Stimulated activated CD4-positive, alpha-beta T cell treated with anti-CD3 and anti-CD28 coated beads, TNF-alpha, amount 100 ng/mL, for 1 hour (primary cell): ENCODE measurements at places on chromosomes 7 and 10.

DNA sequence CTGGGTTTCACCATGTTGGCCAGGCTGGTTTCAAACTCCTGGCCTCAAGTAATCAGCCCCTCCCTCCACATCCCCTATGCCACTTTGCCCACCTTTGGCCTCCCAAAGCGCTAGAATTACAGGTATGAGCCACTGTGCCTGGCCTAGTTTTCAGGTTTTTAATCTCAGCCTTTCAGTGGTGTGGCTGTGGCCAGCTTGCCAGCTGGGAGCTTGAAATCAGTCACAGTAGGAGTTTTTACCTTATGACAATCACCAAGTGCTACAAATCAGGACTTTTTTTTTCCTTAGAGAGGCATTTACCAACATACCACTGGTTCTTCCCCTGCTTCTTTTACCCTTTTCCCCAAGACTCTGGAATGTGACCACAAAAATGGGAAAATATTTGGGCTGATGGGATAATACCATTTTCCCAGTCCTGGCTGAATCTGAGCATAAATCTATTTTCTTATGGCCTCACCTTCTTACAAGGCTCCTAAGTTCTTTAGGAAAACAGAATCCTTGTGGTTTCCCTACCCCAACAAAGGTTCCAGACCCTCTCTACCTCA, 6.2 kb downstream of the STEAP4 start:
- no peak for DNase-seq

DNA sequence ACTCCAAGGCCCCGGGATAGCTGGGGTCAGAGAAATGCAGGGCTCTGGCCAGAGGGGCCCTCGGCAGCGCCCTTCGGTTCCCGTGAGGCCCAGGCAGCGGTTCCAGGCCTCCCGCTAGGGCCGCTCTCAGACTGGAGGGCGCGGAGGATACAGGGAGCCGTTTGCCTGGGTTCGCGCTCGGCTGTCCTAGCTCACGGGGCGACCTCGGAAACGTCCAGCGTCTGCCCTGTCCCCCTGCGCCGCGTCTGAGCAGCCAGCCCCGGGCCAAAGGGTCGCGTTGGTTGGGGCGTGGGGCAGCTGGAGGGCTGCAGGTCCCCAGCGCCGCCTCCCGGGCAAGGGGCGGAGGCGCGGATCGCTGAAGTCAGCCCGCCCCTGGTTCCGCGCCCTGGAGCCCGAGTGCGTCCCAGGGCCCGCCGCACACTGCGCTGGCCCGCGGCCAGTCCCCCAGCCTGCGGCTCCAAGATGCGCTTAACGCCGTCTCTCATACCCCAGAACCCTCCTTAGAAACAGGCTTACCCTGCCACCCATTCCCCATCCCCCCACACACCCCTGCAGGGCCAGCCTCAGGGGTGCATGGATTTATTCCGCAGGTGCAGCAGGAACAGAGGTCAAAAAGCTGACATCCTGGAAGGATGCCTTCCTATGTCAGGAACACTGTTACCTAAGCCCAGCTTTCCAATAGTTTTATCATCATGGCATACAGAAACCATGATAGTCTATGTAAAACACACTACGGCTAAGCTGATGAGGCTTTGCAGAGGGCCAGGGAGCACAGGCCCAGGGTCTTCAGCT, 22.1 kb upstream of the OPN4 start:
- no peak for DNase-seq

DNA sequence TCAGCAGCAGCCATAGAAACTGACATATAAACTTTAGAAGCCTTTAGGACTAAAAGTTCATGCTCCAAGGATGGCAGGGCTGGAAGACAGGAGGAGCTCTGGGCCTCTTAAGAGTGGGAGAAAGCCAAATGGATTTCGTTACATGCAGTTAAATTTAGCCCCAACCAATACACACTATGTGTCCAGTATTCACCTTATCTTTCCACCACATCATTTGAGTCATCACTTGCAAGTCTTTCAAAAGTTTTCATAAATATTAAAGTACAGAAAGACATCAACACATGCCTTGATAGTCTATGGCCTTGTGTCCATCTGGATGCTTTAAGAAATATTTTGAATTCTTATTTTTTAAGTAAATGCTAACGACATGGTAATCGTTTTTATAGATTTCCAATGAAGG, 392.4 kb upstream of the LRRN3 start:
- DNase-seq: no peak

GRCh38 chr10:132971448-132972148, 29.2 kb upstream of the CFAP46 start:
- no peak for DNase-seq

DNA sequence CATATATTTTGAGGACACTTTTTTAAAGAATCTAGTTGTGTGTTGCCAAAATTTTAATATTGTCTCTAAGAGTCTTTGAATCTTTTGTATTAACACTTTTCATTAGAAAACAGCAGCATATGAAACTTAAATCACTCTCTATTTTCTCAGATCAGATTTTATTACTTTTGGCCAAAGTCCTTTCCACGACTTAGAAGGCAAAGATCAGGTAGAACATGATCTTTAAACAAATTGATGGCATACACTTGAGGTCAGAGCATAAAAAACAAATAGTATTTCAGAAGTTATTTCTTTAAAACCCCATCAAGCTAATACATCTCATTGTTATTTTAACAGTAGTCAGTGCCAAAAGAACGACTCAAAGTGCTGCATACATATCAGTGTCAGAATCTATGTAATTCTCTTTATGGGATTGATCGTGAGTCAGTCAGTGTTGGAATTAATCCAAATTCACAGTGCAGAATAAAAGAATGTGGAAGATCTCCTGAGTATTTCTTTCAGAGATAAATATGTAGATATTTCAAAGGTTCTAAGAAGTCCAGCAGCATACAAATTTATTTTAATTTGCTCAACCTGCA, 9.6 kb upstream of the AGMO start:
- no peak for DNase-seq

DNA sequence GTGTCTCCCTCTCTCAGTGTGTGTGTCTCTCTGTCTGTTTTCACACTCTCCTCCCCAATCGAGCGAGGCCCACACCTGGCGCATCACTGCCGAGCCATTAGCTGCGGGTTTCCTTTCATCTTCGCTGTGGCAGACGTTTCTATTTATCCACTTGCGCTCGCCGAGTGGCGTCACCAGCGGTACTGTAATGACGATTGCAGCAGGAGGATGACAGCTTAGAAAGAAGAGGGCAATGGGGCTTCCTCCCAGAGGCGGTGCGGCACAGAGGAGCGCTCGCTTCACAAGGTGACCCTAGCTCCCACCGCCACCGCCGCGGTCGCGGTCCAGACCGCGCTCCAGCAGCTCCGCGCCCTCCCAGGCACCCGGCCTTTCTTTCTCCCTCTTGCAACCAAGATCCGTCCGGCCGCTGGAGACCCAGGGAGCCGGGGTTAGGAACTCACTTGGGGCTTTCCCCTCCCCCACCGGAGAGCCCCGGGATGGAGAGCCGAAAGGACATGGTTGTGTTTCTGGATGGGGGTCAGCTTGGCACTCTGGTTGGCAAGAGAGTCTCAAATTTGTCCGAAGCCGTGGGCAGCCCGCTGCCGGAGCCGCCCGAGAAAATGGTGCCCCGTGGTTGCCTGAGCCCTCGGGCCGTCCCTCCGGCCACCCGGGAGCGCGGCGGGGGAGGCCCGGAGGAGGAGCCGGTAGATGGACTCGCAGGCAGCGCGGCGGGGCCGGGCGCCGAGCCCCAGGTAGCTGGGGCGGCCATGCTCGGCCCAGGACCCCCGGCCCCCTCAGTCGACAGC, at the start of gene EVX1:
Gene EVX1, plus strand, starts transcription at position 248 of the 785 bp plus-strand sequence. Its CDS starts 229 bp downstream, at position 477.
- DNase-seq: no peak
